ENCODE measurements at places on chromosomes 2 and 18. TPM values are rescaled to one million over a fixed set of nuclear protein-coding genes. Genes with fewer than 3 reads are reported as not detected.

DNA sequence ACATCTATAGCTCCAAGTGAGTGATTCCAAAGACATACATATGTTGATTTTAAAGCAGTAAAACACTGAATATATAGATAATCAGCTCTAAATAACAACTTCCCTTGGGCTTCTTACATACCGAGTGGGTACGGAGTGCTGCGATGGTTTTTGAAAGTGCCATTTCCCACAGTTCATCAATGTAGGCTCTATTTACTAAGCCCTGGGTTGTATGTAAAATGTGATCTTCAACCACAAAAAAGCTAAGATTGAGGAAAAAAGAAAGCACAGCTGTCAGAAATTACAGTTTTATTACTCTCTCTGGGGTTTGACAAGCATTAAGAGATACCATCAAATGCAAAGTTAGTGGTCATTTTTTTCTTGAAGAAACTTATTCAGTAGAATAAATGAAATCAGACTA is 312.8 kb downstream of the EXOC6B start:
- DNase-seq, result no peak

DNA sequence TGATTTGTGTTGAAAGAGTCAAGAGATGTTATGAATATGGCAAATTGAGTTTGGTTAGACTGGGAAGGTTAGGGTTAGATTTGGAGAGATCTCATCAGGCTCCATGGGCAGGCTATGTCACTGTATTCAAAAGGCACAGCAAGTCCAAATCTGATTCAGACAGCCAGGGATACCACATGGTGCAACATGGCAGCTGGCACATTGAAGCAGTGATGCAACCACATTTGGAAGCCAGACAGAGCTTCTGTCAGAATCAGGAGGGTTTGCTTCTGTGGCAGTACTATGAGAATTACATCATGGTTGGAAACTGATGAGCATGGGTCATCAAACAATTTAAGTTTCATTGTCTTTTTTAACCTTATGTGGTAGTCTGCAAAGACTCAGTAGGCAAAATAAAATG is 772.2 kb downstream of the SUCLG1 start:
- DNase-seq, result no peak

DNA sequence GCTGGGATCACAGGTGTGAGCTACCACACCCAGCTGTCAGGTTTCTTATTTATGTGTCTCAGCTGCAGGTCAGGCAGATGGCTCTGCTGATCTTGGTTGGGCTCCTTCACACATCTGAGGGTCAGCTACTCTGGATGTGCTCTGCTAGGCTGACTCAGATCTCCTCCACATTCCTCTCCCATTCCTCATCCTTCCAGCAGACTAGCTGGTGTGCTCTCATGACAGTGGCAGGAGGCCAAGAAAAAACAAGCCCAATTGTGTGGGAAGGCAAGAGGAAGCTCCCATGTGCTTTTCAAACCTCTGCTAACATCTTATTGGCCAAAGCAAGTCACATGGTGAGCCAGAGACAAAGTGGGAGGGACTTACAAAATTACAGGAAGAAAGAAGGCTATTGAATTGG is 11.7 kb upstream of the MSH6 start:
- DNase-seq, result no peak

GRCh38 chr18:8001711-8002301 is 434.7 kb downstream of the PTPRM start:
- no peak for DNase-seq

Gene DSEL
- 0.46 TPM for total RNA-seq

DNA sequence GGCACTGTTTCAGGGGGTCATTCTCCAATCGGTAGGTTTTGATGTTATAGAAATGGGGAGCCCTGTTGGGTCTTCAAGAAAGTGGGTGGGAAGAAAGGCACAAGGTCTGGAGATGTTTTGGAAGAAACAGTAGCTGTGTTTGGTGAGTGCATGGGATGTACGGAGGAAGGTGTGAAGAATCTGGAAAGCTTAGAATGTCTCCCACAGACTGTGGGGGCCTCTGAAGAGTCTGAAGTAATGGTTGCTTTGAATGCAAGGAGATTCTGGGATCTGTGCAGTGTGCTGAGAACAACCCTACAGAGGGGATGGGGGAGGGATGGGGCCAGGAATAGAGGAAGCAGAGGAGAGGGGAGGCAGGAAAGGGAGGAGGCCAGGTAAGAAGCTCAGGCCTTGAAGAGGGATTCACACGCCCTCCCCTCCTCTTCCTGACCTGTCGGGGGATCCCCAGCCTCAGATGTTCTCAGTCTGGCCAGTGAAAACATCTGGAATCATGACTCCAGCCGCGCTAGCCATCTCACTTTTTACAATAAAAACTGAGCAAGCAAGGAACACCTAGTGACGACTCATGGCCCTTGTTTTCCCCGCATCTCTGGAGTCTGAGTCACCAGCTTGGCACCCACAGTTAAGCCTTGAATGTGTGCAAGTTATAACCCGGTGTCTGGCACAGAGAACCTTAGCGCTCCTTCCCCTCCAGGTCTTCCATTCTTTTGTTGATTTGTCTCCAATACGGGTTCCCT is 74.2 kb downstream of the SH3BP4 start:
- no peak for DNase-seq
